ENCODE measurements at places on chromosomes 11 and 22.
A peak's percentile ranks its signal among the peaks of the same experiment; 100 is the strongest.

GRCh38 chr11:34262531-34263081 lies 95.2 kb downstream of the ABTB2 start:
- no peak for DNase-seq

GRCh38 chr22:17739196-17739975 lies 34.9 kb downstream of the BID start:
- DNase-seq, result no peak

GRCh38 chr11:45927332-45927683 lies 4.9 kb downstream of the LARGE2 start:
- DNase-seq, result no peak

- DNase-seq, result no peak
Measured at GRCh38 chr22:45290410-45290936, 5.7 kb downstream of the UPK3A start.

DNA sequence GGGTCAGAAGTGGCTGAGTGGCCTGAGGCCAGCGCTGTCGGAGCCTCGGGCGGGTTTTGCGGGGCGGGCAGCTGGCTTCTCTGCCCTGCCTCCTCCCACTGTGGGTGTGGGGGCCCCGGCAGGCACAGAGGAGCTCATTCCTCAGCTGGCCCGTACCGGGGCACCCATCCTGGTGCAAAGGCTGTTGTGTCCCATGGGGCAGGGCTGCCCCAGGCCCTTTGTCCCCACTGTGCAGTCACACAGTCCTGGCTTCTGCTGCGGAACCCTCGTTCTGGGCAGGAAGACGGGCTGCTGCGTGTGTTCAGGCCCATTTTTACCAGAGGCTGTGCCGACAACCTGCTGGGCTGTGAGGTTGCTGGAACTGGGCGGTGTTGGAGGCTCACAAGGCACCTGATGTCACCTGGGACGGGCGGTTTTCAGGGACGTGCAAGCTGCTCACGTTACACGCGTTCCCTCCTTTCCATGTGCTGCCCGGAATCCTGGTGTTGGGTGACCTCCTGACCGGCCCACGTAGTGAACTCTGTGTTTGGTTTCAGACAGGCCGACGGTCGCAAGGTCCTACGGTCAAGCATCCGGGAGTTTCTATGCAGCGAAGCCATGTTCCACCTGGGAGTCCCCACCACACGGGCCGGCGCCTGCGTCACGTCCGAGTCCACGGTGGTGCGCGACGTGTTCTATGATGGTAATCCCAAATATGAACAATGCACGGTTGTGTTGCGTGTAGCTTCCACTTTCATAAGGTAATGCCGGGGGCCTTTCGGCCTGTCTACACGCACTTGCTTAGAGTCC lies 5.2 kb downstream of the SELENOO start:
- DNase-seq, result no peak

- DNase-seq, result no peak
Measured at GRCh38 chr22:38455530-38456271, 702 bp upstream of the KCNJ4 start.

DNA sequence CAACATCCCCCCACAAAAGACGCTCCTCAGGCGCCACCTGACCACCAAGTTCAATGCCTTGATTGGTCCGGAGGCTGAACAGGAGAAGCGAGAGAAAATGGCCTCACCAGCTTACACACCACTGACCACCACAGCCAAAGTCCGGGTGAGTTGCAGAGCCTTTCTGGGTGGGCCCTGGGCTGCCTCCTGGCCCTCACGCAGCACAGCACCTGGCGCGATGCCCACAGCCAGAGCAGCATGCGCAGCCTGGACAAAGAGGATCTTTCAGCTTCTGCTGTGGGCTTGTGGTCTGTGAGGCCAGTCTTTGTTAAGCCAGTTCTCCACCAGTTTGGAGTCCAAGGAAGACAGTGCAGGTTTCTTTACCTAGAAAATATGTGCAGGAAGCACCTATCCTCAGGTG lies 21.6 kb downstream of the CYB5R2 start:
- no peak for DNase-seq

DNA sequence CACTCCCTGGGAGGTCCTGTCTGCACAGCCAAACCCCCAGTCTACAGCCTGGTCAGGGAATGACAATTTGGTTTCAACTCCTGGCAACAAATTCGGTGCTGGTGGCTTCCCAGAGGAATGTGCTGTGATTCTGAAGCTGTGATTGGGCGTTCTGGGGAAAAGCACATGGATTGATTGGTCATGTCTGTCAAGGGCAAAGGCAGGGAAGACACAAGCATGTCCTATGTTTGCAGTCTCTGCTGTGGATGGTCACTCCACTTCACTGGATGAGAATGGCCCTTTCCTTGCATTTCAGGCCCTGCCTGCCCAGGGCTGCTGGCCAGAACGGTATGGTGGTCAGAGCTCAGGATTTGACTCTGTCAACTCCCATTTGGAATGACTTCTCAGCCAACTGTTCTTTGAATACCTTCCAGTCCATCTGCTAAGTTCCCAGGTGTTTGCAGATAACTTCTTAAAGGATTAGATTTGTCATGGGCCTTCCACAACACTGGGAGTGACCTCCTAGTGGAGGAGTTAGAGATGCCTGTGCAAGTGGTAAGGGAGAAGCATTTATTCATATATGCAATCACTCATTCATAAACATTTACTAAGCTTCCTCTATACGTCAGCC lies 42.7 kb downstream of the SGSM1 start:
- no peak for DNase-seq

GRCh38 chr11:12683874-12684273 lies 9.7 kb downstream of the TEAD1 start:
- DNase-seq, result no peak

DNA sequence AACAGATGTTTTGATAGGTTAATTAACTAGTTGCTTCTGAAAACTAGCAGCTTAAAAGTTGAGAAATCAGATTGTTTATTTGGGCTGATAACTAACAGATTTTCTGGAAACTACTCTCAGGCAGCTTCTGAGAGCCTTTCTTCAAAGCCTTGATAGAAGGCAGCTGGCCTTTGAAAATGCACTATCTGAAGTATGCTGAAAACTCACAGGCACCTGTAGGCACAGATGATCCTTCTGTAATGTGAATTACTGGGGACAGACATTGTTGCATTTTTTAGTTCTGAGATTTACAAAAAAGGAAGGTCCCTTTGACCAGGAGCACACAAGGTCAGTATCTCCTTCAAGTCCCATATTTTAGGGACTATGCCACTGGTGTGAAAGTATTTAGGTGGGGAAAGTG lies 460.8 kb upstream of the CNTN5 start:
- DNase-seq, result no peak

- no peak for DNase-seq
Measured at GRCh38 chr11:15967166-15967565, 389.2 kb downstream of the SOX6 start.

- DNase-seq, result no peak
Measured at GRCh38 chr22:23187871-23188700, 7.8 kb downstream of the BCR start.

GRCh38 chr11:116718955-116719501 lies 53.8 kb downstream of the BUD13 start:
- DNase-seq, result no peak

DNA sequence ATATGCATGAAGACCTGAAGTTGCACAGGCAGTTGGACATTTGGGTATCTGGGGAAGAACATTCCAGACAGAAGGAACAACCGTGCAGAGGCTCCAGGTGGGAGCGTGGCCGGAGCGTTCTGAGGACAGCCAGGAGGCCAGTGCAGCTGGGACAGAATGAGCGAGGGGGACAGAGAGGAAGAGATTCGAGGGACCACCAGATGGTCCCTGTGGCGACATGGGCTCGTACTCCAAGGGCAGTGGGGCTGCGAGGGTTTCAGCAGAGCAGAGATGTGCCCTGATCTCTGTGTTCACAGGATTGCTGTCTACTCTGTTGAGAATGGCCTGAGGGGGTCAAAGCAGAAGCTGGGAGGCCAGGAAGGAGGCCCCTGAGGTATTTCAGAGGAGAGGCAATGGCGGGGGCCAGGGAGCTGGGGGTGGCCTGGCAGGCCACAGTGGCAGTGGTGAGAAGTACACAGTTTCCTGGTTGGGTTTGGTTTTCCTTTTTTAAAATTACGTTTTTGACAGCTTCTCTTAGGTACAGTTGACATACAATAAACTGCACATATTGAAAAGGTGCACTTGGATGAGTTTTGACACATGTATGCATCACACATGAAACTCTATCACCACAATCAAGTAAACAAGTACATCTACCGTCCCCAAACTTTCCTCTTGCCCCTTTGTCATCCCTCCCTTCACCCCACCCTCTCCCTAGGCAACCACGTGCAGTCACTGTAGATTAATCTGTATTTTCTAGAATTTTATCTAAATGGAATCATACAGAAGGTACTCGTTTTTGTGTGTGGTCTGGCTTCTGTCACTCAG lies 24.8 kb upstream of the SOX10 start:
- no peak for DNase-seq

DNA sequence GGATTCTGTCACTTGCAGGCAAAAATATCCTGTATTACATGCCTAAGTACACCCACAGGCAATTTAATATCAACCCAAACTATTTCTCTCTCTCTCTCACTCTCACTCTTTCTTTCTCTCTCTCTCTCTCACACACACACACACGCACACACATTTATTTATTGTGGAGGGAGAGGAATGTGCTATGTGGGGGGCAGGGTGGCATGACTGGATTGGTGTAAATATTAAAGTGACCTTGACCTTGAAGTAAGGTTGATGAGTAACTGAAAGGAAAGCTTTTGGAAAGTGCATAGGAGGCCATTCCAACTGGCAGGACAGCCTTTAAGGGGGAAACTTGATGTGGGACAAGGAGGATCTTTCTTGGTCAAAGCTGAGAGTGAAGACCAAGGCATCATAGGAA lies 589.7 kb upstream of the KIRREL3 start:
- no peak for DNase-seq

GRCh38 chr11:128424851-128425285 lies 162.5 kb downstream of the ETS1 start:
- no peak for DNase-seq

GRCh38 chr11:125173556-125173955 lies 9.0 kb downstream of the PKNOX2 start:
- DNase-seq, result no peak

GRCh38 chr11:61683961-61684869 lies 4.0 kb downstream of the DAGLA start:
- DNase-seq, result peak; percentile 24

DNA sequence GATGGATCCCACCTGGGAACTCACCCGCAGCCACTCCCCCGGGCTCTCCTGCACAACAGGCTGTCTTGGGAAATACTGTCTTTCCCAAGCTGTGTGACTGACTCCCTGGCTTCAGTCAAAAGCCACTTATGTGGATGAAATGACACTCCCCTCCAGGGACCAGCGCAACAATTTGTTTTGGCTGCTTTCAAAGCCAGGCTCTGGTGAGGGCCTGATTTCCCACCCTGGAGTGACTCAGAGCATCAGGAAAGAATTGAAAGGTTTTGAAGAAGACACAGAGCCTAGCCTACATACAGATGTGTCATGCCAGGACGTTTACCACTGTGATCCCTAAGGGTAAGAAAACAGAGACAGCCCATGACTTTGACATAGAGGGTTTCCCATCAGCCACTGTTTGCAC lies 550.5 kb downstream of the MIAT start:
- no peak for DNase-seq

DNA sequence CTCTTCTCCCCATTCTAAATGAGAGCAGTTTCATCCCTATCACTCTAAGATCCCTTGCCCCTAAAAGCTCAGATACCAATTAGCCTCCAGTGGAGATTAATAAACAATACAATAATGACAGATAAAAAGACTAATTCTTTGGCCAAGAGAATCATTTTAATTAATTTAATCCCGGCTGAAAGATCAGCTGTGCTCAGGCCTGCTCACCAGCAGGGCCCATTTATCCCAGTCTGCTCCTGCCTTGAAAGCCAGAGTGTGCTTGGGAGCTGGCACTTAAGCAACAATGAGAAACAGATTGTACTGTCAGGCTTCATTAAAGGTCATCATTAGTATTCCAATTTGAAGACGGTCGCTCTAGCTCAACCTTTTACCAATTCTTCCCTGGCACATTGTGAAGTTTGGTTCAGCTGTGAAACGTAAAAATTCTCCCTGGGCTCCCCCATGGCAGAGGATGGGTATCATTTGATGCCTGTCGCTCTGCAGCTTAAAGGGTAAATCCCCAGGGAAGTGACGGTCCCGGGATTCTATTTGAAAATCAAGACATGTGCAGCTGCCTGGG lies 36.1 kb upstream of the HTATIP2 start:
- DNase-seq, result no peak

All from stimulated activated CD8-positive, alpha-beta memory T cell treated with anti-CD3 and anti-CD28 coated beads, Interleukin-4, amount 100 ng/mL, for 4 hours (primary cell).